ENCODE measurements at places on chromosomes 4 and X. TPM values are rescaled to one million over a fixed set of nuclear protein-coding genes. Genes with fewer than 3 reads are reported as not detected.
A peak's percentile ranks its signal among the peaks of the same experiment; 100 is the strongest.

- DNase-seq = no peak
- no peaks in the 10 kb centered on the region for H3K4me1 ChIP-seq
- H3K27ac ChIP-seq = no peak overlapping the region
- no peaks in the 10 kb centered on the region for H3K36me3 ChIP-seq
These were observed 2504.3 kb downstream of the ARAP2 start for GRCh38 chr4:33739884-33740632.

DNA sequence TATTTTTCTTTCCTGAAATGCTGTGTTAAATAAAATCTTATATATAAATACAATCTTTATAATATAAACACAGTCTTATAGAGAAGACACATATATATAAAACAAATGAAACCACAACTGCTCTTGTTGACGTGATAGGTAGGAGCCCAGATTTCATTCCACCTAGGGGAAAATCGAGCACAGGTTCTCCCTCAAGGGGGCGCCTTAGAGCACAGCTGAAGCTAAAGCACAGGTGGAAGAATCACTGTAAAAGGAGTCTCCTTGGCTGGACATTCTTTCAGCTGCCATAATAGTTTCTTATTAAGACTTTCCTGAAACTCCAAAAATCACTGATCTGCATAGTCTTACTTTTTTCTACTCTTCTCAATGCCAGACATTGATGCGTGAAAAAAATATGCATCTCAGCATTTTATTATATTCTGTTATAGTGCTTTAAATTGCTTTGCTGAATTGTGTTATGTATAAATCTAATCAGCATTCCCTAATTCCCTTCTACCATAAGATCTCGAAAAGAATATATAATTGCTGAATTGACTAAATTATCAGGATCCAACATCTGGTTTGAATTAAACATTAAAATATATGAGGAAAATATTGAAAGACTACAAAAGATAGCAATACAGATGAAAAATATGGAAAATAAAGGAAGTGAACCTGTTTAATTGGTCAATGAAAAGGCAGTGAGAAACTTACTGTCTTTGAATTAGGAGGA is 25.5 kb upstream of the RXFP1 start:
- DNase-seq = peak; percentile 8
- no peaks in the 10 kb centered on the region for H3K4me1 ChIP-seq
- H3K4me3 ChIP-seq = no peak overlapping the region
- H3K27ac ChIP-seq = no peak overlapping the region
- H3K36me3 ChIP-seq = no peaks in the 10 kb centered on the region

DNA sequence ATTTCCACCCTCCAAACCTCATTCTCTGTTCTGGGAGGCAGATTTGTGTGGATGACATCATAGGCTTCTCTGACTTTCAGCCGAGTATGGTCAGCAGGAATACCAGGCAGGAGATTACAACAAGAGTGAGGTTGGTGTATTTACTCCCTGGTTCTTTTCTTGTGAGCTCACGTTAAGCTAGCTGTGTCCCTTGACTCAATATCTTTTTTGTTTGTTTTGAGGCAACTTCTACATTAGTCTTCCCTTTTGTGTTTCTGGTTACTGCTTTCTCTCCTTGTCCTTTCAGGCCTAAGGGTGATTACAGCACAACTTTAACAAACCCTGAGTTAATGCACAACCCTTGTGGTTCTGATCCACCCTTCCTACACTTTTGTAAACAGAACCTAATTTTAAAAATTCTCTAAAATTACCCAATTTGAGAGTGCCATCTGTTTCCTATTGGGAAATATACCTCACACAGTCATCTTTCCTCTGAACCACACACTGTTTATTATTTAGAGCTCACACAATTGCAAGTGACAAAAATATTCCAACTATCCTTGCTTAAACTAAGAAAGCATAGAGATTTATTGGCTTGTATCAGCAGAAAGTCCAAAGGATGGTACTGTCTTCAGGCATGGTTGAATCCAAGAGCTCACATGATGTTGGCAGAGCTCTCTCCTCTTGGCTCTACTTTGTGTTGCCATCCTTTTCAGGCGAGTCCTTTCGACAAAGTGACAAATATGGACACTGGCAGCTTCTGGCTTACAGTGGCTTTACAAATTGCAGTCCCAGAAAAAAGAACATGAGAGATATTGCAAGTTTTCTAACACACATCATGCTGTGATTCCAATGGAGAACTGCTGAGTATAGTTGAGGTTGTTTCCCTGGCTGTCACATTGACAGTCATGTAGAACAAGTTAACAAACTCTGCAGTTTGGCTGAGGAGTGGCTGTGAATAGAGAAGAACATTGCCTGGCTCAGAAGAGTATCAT is 150.5 kb upstream of the DDIT4L start:
- DNase-seq = no peak
- H3K36me3 ChIP-seq = no peaks in the 10 kb centered on the region
- H3K27me3 ChIP-seq = peaks cover 7% of the 10 kb centered on the region
- no peak overlapping the region for H3K4me3 ChIP-seq
- no peak overlapping the region for H3K27ac ChIP-seq
- H3K4me1 ChIP-seq = no peaks in the 10 kb centered on the region

- peaks cover 21% of the 10 kb centered on the region for H3K4me1 ChIP-seq
- H3K27me3 ChIP-seq = no peaks in the 10 kb centered on the region
- no peak overlapping the region for H3K4me3 ChIP-seq
- no peak overlapping the region for H3K27ac ChIP-seq
- no peak for DNase-seq
These were observed 108.6 kb downstream of the PPP3CA start for GRCh38 chr4:101238706-101239105.

GRCh38 chr4:147776716-147777115 is 44.8 kb downstream of the ARHGAP10 start:
- DNase-seq = no peak
- H3K4me3 ChIP-seq = no peak overlapping the region
- H3K27ac ChIP-seq = no peak overlapping the region

DNA sequence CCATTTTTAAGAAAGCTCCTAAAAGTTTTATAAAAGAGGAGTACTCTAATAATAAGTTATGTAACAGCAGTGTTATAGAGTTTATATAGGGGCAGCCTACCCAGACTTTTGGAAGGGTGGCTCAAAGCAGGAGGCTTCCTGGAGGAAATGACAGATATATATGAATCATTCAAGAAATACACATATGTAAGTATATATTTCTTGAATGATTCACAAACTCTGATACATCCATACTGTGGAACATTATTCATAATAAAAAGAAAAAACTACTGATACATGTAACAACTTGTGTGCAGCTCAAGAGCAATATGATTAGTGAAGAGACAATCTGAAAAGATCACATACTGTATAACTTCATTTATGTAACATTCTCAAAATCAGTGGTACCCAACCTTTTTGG is 166.2 kb downstream of the WDFY3 start:
- H3K27ac ChIP-seq = no peak overlapping the region
- no peaks in the 10 kb centered on the region for H3K36me3 ChIP-seq
- DNase-seq = no peak
- no peaks in the 10 kb centered on the region for H3K4me1 ChIP-seq
- H3K4me3 ChIP-seq = no peak overlapping the region

GRCh38 chr4:71254451-71255012 is 84.3 kb upstream of the SLC4A4 start:
- DNase-seq = no peak
- no peaks in the 10 kb centered on the region for H3K27me3 ChIP-seq
- no peaks in the 10 kb centered on the region for H3K36me3 ChIP-seq
- H3K4me1 ChIP-seq = no peaks in the 10 kb centered on the region
- H3K4me3 ChIP-seq = no peak overlapping the region
- no peak overlapping the region for H3K27ac ChIP-seq

DNA sequence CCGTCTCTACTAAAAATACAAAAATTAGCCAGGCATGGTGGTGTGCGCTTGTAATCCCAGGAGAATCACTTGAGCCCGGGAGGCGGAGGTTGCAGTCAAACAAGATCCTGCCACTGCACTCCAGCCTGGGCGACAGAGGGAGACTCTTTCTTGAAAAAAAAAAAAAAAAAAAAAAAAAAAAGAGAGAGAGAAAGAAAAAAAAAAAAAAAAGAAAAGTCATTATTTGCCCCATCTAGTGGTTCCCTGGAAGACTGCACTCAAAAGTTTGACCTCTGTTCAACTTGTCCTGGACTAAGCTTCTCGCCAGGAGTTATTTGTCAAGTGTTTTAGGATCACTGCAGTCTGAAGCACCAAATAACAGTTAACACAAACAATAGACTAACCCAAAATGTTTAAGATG is 45.3 kb upstream of the KCTD8 start:
- no peaks in the 10 kb centered on the region for H3K4me1 ChIP-seq
- no peak overlapping the region for H3K4me3 ChIP-seq

DNA sequence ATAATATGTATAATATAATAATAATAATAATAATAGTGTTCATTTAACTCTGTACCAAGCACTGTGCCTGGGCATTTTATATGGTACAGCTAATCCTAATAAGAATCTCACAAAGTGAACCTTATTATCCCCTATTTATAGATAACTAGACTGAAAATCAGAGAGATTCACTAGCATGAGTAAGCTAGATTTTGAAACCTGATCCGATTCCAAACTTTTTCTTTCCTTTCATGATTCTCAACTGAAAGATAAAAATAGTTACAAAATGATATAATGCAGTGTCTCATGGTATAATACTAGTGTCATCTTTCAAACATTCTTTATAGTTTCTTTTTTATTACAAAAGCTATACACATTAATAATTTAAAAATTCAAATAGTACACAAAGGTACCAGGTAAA is 55.9 kb upstream of the RNF128 start:
- H3K4me1 ChIP-seq = no peaks in the 10 kb centered on the region
- no peak overlapping the region for H3K27ac ChIP-seq
- no peaks in the 10 kb centered on the region for H3K36me3 ChIP-seq
- DNase-seq = no peak
- H3K27me3 ChIP-seq = no peaks in the 10 kb centered on the region
- no peak overlapping the region for H3K4me3 ChIP-seq

DNA sequence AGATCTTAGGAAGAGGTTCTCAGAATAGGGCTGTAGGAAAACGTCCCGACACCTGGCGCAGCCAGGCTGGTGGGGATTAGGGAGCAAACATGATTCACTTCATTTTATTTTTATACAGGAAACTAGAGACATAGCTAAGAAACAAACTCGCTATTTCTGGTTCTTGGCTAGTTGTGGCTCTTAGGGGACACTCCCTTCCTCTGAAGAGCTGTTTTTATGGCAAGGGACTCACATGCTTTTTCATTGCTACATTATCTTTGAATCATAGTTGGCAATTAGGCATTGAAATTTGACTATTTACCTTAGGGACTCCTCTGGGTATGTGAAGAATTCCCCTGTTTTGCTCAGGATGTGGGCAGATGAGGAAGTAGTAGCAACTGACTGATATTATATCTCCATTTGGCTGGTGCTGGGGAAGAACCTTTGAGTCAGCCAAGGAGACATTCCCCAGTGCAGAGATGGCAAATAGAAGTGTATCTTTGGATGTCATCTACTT is 174.5 kb downstream of the SMIM20 start:
- peaks cover 33% of the 10 kb centered on the region for H3K27me3 ChIP-seq
- peak; percentile 11 for DNase-seq
- H3K4me1 ChIP-seq = peaks cover 45% of the 10 kb centered on the region
- H3K27ac ChIP-seq = peak overlapping the region; percentile 84
- H3K36me3 ChIP-seq = peaks cover 15% of the 10 kb centered on the region

DNA sequence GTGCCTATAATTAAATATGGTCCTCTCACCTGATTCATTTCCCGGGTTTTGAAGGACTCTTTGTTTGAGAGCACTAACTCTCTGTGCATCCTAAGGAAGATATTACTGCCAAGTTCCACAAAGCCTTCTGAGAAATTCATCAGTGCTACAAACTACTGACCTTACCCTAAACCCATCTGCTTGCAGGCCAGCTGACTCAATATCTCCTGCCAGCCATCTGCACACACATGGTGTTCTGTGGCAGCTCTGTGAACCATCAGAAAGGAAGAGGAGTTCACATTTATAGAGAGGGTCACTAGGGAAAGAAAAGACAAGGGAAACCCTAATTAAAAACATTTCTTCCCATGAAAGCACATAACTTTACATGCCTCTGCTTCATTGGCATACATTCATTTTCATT is 156.7 kb downstream of the ATP10D start:
- H3K4me3 ChIP-seq = no peak overlapping the region
- no peaks in the 10 kb centered on the region for H3K36me3 ChIP-seq
- DNase-seq = no peak
- no peak overlapping the region for H3K27ac ChIP-seq
- peaks cover 13% of the 10 kb centered on the region for H3K27me3 ChIP-seq

DNA sequence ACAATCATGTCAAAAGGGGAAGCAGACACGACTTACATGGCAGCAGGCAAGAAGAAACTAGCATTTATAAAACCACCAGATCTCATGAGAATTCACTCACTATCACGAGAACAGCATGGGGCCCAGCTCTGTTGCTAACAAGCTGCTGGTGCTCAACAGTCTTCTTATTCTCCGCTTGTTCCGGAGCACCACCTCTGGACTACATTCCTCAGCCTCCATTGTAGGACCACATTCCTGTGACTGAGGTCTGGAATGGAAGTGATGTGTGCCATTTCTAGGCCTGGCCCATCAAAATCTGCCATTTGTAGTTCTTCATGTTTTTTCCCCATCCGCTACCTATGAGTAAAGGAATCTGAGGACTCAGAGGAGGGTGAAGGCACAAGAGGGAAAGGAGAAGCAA is 111.5 kb upstream of the PTCHD1 start:
- no peak overlapping the region for H3K27ac ChIP-seq
- H3K36me3 ChIP-seq = no peaks in the 10 kb centered on the region
- DNase-seq = no peak
- H3K4me3 ChIP-seq = no peak overlapping the region
- no peaks in the 10 kb centered on the region for H3K27me3 ChIP-seq

DNA sequence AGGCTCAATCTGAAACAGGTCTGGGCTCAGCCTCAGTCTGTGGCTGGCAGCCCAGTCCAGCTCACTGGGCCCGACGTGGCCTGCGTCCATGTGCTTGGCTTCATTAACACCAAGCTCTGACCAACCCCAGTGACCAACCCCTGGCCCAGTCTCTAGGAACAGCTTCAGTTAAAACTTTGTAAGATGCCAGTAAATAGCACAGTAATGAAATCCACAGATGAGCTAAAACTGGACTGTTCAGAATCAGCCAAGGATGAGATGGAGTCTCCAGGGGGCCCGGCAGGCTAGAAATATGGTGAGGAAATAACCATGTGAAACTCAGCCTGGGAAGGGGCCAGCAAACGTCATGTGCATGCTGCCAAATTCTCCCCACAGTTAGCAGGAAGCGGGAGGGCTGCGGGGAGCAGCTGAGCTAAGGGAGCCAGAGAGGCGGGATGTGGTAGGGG is 37.1 kb upstream of the XPNPEP2 start:
- no peak overlapping the region for H3K27ac ChIP-seq
- no peak overlapping the region for H3K4me3 ChIP-seq
- no peaks in the 10 kb centered on the region for H3K36me3 ChIP-seq
- no peak for DNase-seq
- no peaks in the 10 kb centered on the region for H3K27me3 ChIP-seq
- H3K4me1 ChIP-seq = no peaks in the 10 kb centered on the region

- DNase-seq = peak; percentile 74
- peaks cover 14% of the 10 kb centered on the region for H3K4me1 ChIP-seq
- peak overlapping the region; percentile 78 for H3K4me3 ChIP-seq
These were observed 2.5 kb downstream of the CACNA1F start for GRCh38 chrX:49230500-49231232.

GRCh38 chrX:22313766-22314165 is 41.1 kb downstream of the CBLL2 start:
- DNase-seq = no peak
- peaks cover 8% of the 10 kb centered on the region for H3K27me3 ChIP-seq
- H3K36me3 ChIP-seq = no peaks in the 10 kb centered on the region
- no peak overlapping the region for H3K27ac ChIP-seq
- no peaks in the 10 kb centered on the region for H3K4me1 ChIP-seq

The ZNF718 gene
- total RNA-seq = 11.1 TPM

The TGIF2LX gene
- total RNA-seq = not detected

The TMEM175 gene
- total RNA-seq = 14.4 TPM

The DCAF12L2 gene
- not detected for total RNA-seq

The LAS1L gene
- total RNA-seq = 76.9 TPM

The F11 gene
- total RNA-seq = not detected

All from activated naive CD8-positive, alpha-beta T cell treated with anti-CD3 and anti-CD28 coated beads for 36 hours (primary cell).